ENCODE measurements at places on chromosomes 3 and 15.

- DNase-seq = no peak
These were observed 182.3 kb upstream of the NDN start for GRCh38 chr15:23869396-23869795.

GRCh38 chr3:188331166-188331565 lies 177.2 kb downstream of the LPP start:
- DNase-seq = no peak

DNA sequence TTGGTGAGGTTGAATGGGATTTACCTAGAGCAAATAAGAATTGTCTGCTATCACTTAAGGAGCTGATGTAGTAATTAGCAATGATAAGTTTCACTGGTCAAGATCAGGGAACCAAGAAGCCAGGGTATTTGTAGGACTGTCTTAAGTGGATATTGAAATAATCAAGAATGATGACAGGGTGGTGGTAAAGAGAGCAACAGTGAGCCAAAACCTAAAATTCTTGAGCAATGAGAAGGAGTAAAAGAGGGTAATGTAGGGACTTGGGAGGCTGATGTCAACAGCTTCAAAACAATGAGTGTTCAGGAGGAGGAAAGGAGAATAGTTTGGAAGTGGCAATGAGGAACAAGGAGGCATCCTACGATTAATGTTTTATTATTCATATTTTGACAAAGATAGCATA lies 31.5 kb upstream of the SLC2A2 start:
- no peak for DNase-seq

DNA sequence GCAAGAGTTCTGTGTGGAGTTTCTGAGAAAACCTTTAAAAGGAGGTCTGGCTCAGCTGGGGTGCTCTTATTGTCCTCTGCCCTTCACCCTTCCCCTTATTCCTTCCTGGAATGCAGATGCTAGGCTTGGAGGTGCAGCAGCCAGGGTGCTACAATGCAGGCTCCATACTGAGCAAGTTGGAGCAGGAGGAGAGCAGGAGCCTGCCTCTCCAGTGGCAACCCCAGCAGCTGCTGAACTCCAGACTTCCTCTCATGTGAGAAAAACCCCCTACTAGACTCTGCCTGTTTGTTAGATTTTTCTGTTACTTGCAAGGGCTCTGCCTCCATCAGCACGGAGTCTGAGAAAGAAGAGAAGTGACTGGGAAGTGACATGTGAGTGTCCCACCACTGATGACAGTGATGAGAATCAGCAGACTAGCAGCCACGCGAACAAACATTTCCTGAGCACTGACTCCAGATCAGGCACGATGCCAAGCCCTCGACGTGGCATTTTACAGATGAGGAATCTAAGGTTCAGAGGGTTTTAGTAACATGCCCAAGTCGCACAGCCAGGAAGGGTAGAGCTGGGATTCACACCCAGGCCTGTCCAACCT lies 16.1 kb upstream of the RARRES1 start:
- no peak for DNase-seq

DNA sequence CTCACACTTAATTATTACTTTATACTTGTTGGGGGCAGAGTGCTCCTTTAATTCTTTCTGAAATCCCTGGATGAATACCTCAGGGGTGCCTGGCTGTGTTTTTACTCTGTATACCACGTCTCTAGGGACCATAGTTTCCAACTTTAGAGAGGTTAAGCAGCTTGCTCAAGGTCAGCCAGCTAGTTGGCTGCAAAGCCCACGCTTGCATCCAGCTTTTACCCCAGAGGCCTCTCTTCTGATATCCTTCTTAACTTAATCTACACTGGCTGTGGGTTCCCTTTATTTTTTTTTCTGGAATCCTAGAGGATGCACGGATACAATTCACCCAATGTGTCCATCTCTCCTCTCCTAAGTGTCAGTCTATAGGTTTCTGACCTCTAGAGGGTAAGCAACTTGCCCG lies 1.4 kb downstream of the PDZRN3 start:
- DNase-seq = no peak

GRCh38 chr15:61598655-61599054 lies 369.6 kb upstream of the RORA start:
- DNase-seq = no peak

DNA sequence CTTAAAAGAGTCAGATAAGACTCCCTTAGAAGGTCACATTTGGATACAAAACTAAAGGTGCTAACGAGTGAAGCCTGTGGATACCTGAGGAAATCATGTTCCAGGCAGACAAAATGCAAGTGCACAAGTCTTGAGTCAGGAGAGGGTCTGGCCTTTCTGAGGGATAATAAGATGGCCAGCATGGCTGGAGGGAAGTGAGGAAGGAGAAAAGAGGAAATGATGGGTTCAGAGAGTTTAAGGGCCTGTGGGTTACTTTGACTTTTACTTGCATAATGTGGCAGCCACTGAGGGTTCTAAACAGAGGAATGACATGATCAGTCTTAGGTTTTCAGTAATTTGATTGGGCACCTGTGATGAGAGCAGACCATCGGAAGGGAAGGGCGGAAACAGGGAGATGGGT lies 3.5 kb upstream of the ROPN1B start:
- DNase-seq = no peak

DNA sequence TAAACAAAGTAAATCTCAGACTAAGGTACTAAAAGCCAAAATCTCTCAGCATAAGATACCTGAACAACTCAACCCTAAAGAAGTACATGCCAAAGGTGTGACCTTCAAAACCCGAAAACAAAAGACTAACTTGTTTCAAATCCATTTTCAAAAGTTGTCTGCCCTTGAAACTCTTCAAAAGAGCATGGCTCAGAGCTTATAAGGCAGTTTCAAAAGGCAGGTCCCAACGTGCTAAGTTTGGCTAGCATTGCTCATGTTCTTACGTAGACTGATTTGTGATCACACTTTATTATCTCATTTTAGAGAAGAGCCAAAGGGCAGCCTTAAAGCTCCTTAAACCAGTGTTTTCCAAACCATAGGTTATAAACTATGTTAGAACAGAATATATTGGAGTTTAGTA lies 112.2 kb downstream of the FEZF2 start:
- no peak for DNase-seq

DNA sequence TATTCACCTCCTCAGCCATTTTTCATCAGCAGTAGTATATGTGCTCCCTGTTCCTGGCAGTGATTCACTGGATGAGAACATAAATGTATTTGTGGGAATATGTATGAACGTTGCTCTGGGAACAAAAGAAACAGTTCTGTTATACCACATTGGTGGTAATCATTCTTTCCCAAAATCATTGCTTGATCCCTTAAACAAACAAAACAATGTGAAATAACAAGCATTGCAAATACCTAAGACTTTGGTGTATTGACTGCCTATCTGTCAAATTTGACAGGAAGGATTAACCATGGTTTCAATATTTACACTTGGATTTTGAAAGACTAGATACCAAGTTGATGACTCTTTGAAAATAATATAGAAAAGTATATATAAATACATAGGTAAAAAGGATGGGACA lies 284.1 kb downstream of the FHIT start:
- no peak for DNase-seq

GRCh38 chr3:37198996-37199395 lies 24.6 kb upstream of the LRRFIP2 start:
- no peak for DNase-seq

DNA sequence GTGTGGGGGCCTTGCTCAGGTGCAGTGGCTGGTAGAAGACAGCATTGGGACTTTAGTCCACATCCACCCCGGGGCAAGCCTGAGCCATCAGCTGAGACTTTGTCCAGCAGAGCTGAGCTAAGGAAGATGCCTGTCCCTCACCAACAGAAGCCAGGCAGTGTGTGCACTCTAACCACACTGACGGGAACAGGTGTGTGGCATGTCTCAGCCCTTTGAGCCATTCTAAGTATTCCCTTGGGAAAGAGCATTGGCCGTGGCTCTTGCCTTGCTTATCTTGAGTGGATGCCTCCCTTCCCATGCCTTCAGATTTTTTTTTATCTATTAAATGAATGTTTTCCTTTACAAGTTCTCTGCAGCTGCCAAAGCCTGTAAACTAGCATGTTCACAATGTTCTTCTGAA lies 3.5 kb downstream of the GABRA5 start:
- DNase-seq = no peak

DNA sequence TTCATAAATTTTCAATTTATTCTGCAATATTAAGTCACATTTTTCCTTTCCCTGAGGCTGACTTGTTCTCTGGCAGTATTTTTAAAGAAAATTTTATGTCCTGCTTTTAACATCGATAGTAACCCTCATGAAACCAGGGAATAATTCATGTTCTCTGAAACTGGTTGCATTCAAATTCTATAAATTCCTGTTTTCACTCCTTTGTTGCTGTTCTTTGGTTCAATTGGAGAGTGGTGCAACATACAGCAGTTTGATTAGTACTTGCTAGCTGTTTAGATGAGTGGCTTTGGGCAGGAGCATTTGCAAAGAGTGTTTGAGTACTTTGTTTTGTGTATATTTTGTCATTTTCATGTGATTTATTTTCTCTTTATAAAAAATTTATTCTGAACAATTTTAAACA lies 19.2 kb downstream of the ZIC1 start:
- no peak for DNase-seq

- DNase-seq = no peak
These were observed 56.5 kb downstream of the RPLP1 start for GRCh38 chr15:69509131-69509530.

DNA sequence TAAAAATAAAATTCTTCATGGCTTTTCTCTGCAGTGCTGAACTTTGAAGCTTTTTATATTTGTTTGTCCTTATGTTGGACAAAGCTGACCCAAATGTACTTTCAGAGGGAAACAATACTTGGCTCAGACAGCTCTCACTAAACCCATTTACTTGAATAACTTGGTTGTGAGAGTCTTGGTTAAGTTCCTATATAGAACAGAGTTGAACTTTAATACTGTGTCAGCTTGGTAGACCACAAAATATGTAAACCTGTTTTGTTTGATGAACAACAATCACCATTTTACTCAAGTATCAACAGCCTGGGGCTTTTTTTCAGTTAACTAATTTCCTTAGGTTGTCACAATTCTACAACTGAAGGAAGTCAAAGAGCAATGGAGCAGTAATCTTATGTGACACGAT lies 211.9 kb downstream of the CADM2 start:
- DNase-seq = no peak

GRCh38 chr15:65026756-65027155 lies 2.7 kb downstream of the MTFMT start:
- DNase-seq = no peak

GRCh38 chr15:100925480-100925879 lies 6.3 kb downstream of the LRRK1 start:
- DNase-seq = no peak

- DNase-seq = no peak
These were observed 23.4 kb downstream of the RAB5A start for GRCh38 chr3:19970327-19970726.

- no peak for DNase-seq
These were observed 32.9 kb upstream of the TMEM115 start for GRCh38 chr3:50392101-50392715.

DNA sequence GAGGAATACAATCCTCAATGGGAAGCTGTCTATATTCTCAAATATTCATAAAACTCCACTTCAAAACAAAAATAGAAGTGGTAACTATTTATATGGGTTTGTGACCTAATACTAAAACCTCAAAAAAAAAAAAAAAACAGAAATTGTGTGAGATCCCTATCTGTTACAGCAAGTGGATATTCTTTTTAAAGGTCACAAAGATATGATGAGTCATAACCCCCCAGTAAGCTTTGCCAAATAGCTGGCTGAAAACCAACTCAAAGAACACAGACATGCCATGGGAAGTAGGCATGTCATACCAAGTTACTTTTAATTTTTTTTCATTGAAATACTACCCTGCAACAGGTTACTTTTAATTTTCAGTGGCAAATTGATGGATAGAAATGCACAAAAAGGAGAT lies 62.5 kb downstream of the CBLB start:
- DNase-seq = no peak

DNA sequence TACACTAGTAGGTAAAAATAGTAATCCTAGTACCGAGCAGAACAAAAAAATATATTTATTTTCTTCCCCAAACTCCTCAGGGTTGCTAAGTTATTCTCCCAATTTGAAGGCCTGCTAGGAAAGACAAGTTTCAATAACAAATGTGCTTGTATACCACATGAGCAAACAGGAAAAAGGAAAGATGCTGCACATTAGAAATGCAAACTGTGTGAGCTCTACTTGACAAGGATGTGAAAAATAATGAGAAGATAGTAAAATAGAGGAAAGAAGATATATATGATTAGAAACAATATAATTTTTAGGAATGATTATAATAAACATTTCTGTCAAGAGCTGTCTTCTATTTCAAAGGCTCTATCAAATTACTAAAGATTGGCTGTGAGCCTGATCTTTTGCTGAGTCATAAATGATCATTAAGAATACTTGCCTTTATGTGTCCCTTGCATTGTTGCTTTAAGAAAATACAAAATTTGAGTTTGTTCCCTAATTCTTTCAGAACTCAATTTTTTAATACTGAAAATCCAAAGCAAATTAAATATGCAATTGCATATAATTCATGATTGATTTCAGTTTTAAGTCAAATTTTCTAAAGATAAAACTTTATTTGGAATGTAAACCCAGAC lies 174.2 kb downstream of the NEK10 start:
- no peak for DNase-seq

DNA sequence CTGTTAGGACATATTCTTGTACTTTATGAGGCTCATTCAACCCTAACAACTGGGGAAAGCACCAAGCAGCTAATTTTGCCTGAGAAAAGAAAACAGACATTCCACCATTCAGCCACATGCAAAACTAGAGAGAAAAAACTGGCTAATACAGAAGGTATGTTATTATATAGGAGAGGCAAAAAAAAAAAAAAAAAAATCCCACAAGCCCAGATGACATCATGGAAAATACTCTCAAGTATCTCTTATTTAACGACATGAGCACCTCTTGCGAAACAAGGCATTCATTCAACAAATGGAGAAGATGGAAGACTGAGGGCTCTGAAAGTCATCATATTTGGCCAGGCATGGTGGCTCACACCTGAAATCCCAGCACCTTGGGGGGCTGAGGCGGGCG lies 61.5 kb downstream of the PRICKLE2 start:
- no peak for DNase-seq

GRCh38 chr3:180362081-180362480 lies 239.9 kb upstream of the TTC14 start:
- no peak for DNase-seq

- DNase-seq = no peak
These were observed 44.5 kb downstream of the OXNAD1 start for GRCh38 chr3:16309558-16309957.

GRCh38 chr3:143483214-143483613 lies 363.6 kb downstream of the CHST2 start:
- DNase-seq = no peak

DNA sequence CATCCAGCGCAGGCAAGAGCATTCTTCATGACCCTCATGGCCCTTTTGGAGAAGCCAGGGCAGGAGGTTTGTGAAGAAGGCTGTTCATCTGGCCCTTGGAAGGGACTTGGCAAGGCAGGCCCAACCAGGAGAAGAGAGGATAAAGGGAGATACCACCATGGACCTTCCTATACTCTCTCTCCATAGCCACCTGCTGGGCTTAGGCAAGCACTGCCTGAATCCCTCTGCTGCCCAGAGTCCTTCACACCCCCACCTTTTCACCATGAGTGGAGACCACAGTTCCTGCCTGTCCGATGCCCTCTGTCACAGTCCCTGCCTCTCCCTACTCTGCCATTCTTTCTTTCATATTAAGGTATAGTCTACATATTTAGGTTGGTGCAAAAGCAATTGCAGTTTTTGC lies 10.6 kb upstream of the SFMBT1 start:
- DNase-seq = no peak

GRCh38 chr3:127038466-127038865 lies 55.6 kb downstream of the PLXNA1 start:
- no peak for DNase-seq
